ENCODE measurements at places on chromosomes 4 and X.

GRCh38 chrX:32572644-32573043, 638.7 kb downstream of the DMD start:
- no peak for DNase-seq

DNA sequence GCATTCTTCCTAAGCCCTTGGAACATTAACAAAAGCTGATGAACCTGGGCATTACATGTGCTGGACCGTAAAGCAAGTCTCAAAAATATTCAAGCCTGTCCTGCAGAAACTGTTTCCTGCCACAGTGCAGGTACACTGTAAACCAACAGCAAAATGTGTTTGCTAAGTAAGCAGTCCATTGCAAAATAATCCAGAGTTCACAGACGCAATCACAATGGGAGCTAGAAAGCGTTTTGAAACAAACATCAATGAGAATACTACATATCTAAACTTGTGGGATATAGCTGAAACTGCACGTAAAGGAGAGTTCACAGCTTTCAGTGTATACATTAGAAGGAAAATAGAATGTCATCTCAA, 61.6 kb downstream of the RGS12 start:
- DNase-seq: no peak

DNA sequence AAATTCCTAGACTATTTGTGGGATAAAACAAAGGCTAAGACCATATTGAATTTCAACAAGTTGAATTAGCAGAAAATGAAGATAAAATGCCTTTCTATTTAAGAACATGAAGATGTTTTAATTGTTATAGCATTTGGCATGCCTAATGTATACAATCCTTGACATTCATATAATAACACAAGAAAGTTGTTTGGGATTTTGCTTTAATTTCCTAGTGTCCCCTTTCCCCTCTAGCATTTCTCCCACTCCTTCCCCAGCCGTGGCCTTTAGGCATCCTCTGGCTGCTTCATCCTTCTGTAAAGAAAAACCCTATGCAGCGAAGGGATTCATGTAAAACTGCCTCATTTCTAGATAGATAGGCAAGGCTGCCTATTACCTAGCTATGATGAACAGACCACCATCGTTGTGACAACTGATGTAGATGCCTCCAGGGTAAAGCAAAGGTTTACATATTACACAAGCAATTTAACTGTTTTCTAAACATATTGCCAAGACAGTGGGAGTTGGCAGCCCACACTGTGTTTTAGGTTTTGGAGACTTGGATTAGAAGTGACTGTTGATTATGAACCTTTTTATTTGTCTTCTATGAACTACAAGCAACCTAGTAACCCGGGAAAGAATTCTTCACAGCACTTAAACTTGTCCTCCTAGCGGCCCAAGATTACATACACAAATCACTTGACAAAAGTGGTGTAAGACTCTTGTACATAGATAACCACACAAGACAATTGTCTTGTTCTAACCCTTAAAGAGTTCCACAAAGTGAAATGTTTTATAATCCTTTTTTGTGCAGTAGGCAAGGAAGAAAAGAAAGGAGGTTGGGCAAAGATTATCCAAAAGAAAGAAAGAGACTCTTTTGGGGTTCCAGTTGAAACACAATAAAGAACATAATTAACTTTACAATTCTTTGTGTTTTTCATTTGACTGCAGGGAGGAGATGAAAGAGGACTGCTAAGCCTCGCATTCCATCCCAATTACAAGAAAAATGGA, 59.9 kb downstream of the HHIP start:
- no peak for DNase-seq

- DNase-seq: no peak
These were observed 31.2 kb upstream of the MSANTD1 start for GRCh38 chr4:3217771-3218170.

- no peak for DNase-seq
These were observed 54.2 kb downstream of the LEF1 start for GRCh38 chr4:108114503-108114902.

DNA sequence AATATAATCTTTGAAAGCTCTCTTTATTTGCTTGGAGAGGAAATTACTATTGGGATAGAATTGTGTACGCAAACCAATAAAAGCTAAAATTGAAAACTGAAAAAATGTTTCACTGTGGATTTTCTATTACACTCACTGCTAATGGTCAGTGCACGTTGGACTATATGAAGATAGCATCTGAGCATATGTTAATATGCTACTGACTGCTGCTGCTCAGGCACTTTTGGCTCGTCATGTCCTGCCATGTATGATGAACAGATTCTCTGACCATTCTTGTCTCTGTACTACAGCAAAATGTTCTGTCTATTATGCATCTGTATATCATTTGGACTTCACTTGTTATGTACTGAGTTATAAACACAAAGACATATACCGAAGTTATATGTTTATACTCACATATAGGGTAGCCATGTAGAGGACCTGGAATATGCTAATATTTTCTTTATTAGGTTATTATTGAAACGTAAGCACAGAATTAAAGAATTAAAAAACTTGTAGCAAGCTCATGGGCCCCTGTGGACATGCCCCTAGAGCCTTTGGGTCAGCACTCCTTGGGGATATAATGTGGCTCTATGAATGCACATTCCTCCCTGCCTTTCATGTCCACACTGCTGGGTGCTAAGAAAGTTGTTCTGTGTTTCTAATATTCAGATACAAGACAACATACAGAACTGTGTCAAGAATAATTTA, 120.8 kb downstream of the ANK2 start:
- no peak for DNase-seq

DNA sequence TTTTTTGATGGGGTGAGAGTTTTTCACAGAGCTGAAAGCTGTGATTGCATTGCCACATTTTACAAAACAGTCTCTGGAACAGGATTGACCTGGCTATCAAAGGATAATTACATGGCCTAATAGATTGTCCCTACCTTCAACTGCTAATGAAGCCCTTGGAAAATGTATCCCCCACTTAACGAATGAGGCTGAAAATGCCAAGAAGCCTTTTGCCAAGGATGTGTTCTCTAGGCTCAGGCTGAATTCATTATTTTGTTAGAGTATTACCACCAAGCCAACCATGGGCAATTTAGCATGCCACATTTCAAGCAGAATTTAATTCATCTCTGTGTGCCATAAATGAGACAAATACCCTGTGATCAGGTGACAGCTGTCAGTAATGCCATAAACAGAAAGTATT, 35.5 kb downstream of the SHROOM3 start:
- DNase-seq: no peak

DNA sequence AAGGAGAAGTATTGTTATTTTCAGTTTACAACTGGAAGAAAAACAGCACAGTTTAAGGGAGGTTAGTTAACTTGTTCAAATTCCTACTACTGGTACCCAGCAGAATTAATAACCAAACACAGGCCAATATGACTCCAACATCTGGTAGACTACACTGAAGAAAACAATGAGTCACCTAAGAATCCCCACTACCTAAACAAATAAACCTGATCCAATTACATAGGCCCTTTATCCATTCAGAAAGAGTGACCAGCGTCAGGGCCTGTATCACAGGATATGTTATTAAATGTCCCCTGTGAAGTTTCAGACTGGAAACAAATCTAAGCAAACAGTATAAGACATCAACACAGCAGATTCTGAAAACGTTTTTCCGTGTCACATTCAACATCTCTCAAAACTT, 492.5 kb upstream of the INTU start:
- no peak for DNase-seq

GRCh38 chr4:134544303-134544770, 342.7 kb upstream of the PABPC4L start:
- no peak for DNase-seq

GRCh38 chrX:15524417-15524816, 23.8 kb downstream of the BMX start:
- DNase-seq: no peak

GRCh38 chr4:124883632-124884031, 171.1 kb upstream of the ANKRD50 start:
- no peak for DNase-seq

All from CD4-positive, alpha-beta T cell treated with Interleukin-10 for 1 hour (primary cell).